ENCODE measurements at places on chromosomes 12 and 14.

DNA sequence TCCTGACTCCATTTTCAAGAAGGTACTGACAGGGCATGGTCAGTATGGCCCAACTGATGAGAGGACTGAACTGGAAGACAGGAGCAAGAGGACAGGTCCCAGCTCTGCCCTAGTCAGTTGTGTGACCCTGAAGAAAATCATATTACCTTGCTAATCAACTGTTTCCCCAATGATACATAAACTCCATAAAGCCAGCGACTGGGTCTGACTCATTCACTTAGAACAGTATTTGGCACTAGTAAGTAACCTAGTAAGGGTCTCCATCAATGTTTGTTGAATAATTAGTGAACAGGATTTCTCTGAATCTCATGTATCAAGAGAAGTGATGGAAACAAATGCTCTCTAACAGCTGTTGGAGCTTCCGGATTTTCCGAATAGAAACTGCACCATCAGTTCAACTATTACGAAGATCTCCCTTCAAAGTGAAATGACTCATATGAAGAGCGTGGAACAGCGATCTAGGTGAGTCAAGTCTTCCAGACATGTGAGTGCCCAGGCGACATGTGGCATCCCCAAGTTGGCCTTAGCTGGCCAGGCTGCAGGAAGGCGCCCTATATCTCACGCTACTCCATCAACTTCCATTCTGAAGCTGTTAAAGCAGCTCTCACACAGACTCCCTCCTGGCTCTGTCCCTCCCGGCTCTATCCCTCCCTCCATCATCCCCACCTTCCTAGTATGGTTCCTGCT lies 94.5 kb downstream of the TTC7B start:
- no peak for DNase-seq

DNA sequence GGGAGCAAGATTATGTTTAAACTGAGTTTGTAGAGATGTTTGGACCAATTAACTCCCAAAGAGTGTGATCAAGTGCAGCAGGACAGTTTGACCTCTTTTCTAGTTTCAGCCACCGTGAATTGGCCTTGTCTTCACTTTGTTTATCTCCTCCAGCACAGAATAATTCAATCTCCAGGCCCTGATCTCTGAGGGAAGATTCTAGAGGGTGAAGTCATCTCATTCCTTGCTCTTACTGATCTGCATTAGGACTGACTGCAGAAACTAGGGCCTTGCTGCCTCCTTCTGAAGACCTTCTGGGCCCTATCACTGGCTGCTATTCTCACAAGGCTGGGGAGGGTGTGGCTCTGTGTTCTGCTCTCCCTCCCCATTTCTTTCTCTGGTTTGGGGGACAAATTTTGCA lies 29.4 kb downstream of the C12orf75 start:
- DNase-seq: no peak

GRCh38 chr12:107450541-107450940 lies 235.1 kb upstream of the PWP1 start:
- DNase-seq: no peak

DNA sequence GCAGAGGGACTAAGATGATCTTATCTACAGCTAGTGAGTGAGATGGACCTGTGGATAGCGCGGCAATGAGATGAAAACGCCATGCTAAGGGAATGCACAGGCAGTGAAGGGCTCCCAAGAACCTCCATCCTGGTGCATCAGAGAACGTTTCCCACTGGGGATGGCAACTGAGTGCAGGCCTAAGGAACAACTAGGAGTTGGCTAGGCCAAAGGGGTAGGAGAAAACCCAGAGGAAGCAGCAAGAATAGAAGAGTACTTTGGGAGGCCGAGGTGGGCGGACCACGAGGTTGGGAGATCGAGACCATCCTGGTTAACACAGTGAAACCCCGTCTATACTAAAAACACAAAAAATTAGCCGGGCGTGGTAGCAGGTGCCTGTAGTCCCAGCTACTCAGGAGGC lies 24.6 kb upstream of the BATF start:
- DNase-seq: no peak

DNA sequence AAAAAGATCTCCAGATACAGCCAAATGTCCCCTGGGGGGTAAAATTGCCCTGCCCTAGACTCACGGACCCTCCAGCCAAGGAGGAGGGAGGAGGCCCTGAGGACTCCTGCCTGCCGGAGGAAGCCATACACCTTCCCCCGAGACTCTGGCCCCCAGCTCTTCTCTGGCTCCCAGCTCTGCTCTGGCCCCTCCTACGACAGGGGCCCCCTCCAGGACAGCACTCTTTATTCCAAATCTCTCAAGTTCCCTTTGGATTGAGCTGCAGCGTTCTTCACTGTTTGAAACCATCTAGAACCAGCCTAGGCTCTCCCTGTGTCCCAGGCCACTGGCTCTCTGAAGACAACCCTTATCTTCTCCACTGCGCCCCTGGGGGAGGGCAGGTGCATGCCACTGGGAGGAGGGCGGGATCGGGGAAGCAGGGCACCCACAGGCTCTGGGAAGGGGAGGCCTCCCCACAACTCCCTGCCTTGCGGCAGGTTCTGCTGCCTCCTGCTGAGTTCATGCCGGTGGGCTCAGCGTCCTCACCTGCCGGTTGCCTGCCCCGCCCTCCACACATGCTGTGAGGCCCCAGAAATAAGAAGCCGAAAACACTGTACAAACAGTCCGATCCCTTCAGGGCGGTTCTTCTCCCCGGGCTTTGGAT lies 112.7 kb downstream of the DICER1 start:
- no peak for DNase-seq

DNA sequence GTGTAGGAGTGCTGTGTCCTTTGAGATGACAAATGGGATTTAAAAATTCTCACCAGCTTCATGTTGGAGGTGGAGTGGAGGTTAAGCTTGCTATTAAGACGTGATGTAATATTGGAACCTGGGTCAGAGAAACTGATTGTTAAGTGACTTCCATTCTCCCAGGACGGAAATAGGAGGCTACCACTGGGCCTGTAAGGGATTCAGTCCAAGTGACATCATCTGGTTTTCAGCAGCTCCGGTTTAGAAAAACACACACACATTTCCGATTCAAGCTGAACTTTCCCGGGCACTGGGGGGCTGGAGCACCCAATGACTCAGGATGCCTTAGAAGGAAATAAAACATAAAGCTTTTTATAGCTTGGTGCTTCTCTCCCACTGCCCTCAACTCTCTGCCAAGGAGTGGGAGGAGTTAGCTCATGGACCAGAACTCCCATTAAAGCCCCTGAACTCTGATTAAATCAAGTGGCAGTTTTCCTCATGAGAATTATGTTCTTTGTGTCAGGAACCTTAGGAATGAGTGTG lies 12.4 kb downstream of the CALM1 start:
- no peak for DNase-seq

DNA sequence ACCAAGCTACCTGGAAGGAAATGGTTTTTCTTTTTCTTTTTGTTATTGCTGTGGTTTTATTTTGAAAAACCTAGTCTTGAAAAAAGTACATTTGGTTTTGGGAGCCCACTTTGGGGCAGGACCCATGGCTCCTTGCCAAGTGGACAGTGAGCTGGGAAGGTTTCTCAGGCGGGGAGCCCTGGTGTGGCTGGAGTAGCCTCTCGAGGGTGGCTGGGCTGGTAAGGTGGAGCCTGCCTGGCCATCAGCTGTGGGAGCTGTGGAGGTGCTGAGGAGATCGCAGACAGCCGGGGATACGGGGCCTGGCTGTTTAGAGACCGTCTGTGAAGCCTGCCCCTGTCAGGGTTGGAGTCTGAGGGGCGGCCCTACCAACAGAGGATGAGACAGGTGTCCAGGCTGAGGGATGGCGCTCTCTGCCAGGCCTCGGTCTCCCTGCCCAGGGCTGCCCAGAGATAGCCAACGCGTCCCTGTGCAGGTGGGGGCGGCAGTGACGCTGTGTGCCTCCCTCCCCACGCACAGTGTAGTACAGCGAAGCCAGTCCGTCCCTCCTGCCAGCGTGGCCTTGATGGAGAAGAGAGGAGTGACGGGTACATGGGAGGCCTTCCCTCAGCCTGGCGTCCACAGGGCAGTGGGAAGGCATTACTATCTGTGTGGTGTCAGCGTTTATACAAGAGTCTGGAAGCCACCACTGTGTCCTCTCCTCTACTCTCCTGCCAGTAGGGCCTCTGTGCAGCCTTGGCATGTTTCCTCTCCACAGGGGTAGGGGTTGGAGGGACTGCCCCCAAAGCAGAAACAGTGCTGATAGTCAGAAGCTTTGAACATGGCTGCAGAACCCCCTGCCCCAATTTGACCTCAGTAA lies 5.9 kb downstream of the RIN3 start:
- DNase-seq: no peak

DNA sequence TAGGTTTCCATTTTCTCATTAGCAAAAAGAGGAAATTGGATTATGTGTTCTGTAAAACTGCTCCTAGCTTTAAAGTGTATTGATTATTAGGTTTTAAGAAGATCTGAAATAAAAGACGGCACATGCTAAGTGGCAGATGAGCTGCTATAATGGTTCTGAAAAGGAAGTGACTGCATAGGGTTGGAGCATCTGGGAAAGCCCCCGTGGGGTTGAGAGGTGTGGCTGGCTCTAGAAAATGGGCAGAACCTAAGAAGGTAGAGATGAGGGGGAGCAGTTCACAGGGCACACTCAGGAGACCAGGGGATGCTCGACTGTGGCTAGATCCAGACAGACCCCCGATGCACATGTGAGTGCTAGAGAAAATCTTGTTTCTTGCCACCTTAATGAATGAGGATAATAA lies 1.9 kb downstream of the IFNG-AS1 start:
- DNase-seq: no peak

DNA sequence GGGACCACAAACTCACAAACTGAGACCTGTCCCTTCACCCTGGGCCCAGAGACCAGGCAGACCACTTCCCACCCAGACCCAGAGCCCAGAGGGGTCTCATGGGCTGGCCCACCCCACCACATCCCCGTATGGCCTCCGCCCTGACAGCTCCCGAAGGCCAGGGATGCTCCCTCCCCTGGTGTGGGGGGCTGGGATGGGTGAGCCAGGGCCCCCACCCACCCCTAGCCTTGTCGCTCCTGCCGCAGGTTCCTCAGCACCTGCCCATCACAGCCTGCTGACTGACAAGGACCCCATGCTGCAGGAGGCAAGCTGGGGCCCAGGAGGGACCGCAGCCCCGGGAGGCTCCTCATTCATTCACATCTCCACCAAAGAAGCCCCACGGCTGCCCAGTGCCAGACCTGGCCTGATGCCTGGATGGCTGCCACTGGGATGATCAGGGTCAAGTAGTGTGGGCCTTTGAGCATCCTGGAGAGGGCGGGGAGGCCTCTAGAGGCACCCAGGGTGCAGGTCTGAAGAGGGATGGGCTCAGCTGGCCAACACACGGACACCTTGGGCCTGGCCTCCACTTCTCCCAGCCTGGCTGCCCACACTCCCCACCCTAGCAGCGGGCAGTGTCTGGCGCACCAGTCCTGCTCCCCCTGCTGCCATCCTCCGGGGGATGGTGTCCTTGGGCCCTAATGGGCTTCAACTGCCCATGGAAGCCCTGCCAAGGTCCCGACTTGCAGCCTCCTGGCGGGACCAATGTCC lies 24.7 kb upstream of the GPR132 start:
- DNase-seq: no peak

DNA sequence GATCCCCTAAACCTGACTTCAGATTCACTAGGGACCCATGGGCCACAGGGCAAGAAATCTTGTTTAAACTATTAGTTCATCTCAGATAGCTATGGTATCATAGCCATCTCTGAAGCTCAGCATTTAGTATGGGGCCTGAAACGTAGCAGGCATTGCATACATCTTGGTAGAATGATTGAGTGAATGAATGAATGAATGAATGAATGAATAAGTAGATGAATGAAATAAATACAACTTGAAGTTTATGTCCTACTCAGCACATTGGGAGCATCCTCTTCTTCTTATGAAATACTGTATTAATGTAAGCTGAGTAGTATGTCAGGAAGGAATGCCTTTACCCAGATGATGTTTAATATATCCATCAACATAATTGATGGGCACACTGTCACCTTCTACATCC lies 175.4 kb upstream of the EEA1 start:
- DNase-seq: no peak

DNA sequence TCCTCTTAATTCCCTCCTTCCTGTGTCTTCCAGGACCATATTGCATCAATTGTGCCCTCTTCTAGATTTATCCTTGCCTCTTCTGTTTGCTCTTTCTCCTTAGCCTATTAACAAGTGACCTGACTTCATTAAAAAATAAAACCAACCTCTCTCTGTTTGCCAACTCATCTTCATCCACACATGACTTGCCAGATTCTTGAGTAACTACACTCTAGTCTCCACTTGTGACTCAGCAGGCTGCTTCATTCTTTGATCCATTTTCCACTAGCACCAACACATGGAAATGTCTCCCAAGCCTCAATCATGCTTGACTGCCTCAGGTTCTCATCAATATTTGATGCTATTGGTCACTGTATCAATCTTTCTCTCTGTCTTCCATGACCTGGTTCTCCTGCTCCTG lies 492.4 kb upstream of the TMPO start:
- no peak for DNase-seq

DNA sequence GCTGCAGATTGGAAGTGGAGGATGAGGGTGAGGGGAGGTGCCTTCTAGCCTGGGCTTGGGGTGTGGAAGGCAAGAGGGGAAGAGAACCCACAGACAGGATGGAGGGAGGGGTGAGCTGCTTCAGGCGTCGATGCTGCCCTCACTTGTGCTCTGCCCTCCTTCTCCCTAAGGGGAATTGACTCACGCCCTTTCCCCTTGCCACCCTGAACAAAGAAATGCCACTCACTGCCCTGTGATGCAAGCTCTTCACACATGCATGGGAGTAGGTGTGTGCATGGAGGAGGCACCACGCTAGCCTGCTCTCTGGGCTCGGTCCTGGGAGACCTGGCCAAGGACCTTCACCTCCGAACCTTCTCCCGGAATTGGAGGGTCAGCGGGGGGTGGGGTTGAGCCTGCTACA lies 35.7 kb upstream of the PRMT8 start:
- DNase-seq: no peak

DNA sequence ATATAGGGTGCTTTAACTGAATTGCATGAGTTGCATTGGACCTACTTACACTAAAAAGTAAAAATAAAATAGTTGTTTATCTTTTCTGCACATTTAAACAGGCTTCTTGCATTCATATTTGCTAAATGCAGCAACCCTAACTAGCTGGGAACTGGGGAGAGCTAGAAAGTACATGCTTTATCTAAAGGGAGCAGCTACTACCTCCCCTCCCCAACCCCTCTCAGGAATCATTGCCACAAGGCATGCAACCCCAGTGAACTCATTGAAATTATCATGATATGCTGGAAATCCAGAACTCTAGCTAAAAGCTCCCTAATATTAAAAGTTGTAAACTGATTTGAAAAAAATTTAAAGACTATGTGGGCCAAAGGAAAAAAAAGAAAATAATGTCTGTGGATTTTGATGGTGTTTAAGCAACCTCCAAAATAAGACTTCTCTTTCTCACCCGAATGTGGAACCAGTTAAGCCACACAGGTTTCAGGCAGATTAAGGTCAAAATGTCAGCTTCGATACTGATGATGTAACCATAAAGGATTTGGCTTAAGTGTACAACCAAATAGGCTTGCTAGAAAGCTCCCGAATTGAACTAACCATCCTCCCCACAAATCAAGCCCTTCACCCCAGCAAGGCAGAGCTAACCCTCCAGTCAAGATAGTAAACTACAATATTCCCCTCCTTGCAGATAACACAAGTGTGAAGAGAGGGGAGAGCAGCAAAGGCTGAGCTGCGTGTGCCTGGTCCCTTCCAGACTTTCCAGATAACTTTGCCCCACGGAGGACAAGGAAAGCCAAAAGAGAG lies 13.8 kb upstream of the POC1B start:
- DNase-seq: no peak
